Activated CD4-positive, alpha-beta T cell treated with anti-CD3 and anti-CD28 coated beads, Interleukin-2, amount 10 ng/mL, durations not matched to agents 24 days and 14 days (primary cell): ENCODE measurements at places on chromosomes 4 and X. TPM values are rescaled to one million over a fixed set of nuclear protein-coding genes. Genes with fewer than 3 reads are reported as not detected.
A peak's percentile ranks its signal among the peaks of the same experiment; 100 is the strongest.

Gene ITGB1BP2
- total RNA-seq: 6.4 and 7.3 TPM in 2 replicates

Gene CXCL13
- 25.5 and 25.7 TPM in 2 replicates for total RNA-seq

Gene GASK1B
- not detected in 2 replicates for total RNA-seq

Gene CT83
- total RNA-seq: not detected in 2 replicates

Gene ADAM29
- not detected in 2 replicates for total RNA-seq

Gene NKX6-1
- not detected in 2 replicates for total RNA-seq

Gene HSFX1
- total RNA-seq: 0.50 and 0.58 TPM in 2 replicates

Gene EXOSC9
- total RNA-seq: 76.9 and 78.8 TPM in 2 replicates

Gene RTL3
- total RNA-seq: not detected in 2 replicates

Gene ZBTB49
- 7.2 and 8.6 TPM in 2 replicates for total RNA-seq

Gene JCHAIN
- total RNA-seq: not detected in 2 replicates

GRCh38 chr4:39043861-39044363 is 11.7 kb upstream of the TMEM156 start:
- H3K36me3 ChIP-seq: peaks cover 17% of the 10 kb centered on the region
- H3K4me1 ChIP-seq: peaks cover 50% of the 10 kb centered on the region
- DNase-seq: peak; percentile 70
- H3K27ac ChIP-seq: peak overlapping the region; percentile 90
- H3K4me3 ChIP-seq: peak overlapping the region; percentile 89

- DNase-seq: peak; percentile 54
- H3K27ac ChIP-seq: peak overlapping the region; percentile 53
- peaks cover 2% of the 10 kb centered on the region for H3K36me3 ChIP-seq
- no peaks in the 10 kb centered on the region for H3K27me3 ChIP-seq
- H3K4me1 ChIP-seq: peaks cover 43% of the 10 kb centered on the region
- H3K4me3 ChIP-seq: peak overlapping the region; percentile 48
Measured at GRCh38 chrX:42127563-42127962, 204.2 kb upstream of the CASK start.

DNA sequence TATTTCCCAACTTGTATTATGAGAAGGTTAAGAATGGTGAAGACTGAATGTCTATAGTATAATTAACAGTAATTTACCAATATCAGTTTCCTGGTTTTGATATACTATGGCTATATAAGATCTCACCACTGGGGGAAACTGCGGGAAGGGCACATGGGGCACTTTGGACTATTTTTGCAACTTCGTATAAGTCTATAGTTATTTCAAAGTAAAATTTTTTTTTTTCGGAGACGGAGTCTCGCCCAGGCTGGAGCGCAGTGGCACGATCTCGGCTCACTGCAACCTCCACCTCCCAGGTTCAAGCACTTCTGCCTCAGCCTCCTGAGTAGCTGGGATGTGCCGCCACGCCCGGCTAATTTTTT is 46.1 kb downstream of the CXorf58 start:
- peak overlapping the region; percentile 97 for H3K27ac ChIP-seq
- DNase-seq: peak; percentile 56
- H3K4me3 ChIP-seq: peak overlapping the region; percentile 89
- H3K4me1 ChIP-seq: peaks cover 12% of the 10 kb centered on the region
- no peaks in the 10 kb centered on the region for H3K36me3 ChIP-seq

- no peaks in the 10 kb centered on the region for H3K36me3 ChIP-seq
- DNase-seq: no peak
- no peak overlapping the region for H3K4me3 ChIP-seq
- no peaks in the 10 kb centered on the region for H3K27me3 ChIP-seq
- H3K27ac ChIP-seq: no peak overlapping the region
- H3K4me1 ChIP-seq: no peaks in the 10 kb centered on the region
Measured at GRCh38 chr4:63085091-63085490, 1324.2 kb downstream of the TECRL start.

DNA sequence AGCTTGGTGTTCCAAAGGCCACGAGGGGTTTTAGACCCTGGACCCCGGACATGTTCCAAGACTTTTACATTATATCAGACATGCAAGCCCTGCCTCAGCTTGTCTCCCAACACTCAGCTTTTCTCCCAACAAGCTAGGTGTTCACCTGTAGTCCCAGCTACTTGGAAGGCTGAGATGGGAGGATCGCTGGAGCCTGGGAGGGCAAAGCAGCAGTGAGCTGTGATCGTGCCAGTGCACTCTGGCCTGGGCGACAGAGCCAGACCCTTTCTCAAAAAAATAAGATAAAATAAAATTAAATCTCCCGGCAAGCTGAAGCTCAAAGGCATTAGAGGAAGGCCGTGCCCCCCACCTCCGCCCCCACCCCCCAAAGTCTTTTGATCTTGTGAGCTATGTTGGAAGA is 13.7 kb downstream of the CTAG1A start:
- no peaks in the 10 kb centered on the region for H3K4me1 ChIP-seq
- H3K4me3 ChIP-seq: no peak overlapping the region
- no peak for DNase-seq
- no peak overlapping the region for H3K27ac ChIP-seq
- peaks cover 7% of the 10 kb centered on the region for H3K27me3 ChIP-seq

- no peaks in the 10 kb centered on the region for H3K4me1 ChIP-seq
- H3K4me3 ChIP-seq: no peak overlapping the region
- no peak overlapping the region for H3K27ac ChIP-seq
- no peaks in the 10 kb centered on the region for H3K27me3 ChIP-seq
- no peaks in the 10 kb centered on the region for H3K36me3 ChIP-seq
- no peak for DNase-seq
Measured at GRCh38 chrX:115337491-115338144, 48.1 kb downstream of the LUZP4 start.

DNA sequence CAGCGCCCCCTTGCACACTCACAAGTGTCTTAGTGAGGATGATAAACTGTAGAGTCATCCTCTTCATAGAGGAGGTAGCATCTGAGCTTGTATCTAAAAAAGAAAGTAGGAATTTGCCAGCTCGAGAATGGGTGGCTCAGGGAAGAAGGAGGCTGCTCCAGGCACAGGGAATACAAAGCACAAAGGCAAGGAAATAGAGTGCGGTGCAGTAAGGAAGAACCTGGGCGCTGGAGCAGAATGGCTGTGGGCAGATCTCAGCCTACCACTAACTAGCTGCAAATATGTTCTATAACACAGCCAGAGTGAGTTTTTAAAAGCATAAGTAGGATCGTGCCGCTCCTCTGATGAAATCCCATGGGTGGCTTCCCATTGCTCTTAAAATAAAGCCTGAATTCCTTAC is 61.6 kb upstream of the MAPK10 start:
- no peak overlapping the region for H3K4me3 ChIP-seq
- no peak overlapping the region for H3K27ac ChIP-seq
- no peaks in the 10 kb centered on the region for H3K36me3 ChIP-seq
- H3K4me1 ChIP-seq: no peaks in the 10 kb centered on the region
- H3K27me3 ChIP-seq: no peaks in the 10 kb centered on the region
- DNase-seq: no peak

GRCh38 chrX:40153345-40154249 is 55.8 kb upstream of the BCOR start:
- H3K4me3 ChIP-seq: peak overlapping the region; percentile 83
- H3K4me1 ChIP-seq: peaks cover 12% of the 10 kb centered on the region
- H3K27me3 ChIP-seq: peaks cover 2% of the 10 kb centered on the region
- peaks cover 1% of the 10 kb centered on the region for H3K36me3 ChIP-seq
- DNase-seq: peak; percentile 87

GRCh38 chrX:130857207-130857606 is 45.8 kb downstream of the ENOX2 start:
- no peak overlapping the region for H3K4me3 ChIP-seq
- no peaks in the 10 kb centered on the region for H3K27me3 ChIP-seq
- no peak overlapping the region for H3K27ac ChIP-seq
- DNase-seq: peak; percentile 48

- H3K27ac ChIP-seq: no peak overlapping the region
- no peaks in the 10 kb centered on the region for H3K36me3 ChIP-seq
- no peak overlapping the region for H3K4me3 ChIP-seq
- DNase-seq: no peak
- H3K27me3 ChIP-seq: no peaks in the 10 kb centered on the region
Measured at GRCh38 chr4:81783558-81783957, 311.9 kb upstream of the RASGEF1B start.

DNA sequence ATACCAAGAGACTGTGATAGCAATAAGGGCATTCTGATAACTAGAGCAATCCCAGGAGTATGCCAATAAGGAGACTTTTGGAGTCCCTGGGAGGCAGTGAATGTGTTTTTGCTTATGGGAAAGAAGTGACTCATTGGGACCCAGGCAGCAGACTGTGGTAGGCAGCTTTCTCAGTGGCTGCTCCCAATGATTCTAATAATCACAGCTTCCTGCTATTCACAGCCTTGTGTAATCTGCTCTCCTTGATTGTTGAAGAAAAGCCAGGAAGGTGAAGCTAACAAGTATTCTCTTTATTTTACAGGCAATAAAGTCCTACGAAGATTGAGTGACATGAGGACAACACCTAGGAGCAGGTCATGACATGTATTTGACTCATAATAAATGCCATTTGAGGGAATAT is 70.3 kb upstream of the DDX60 start:
- H3K4me3 ChIP-seq: no peak overlapping the region
- no peak overlapping the region for H3K27ac ChIP-seq
- peaks cover 8% of the 10 kb centered on the region for H3K4me1 ChIP-seq
- DNase-seq: no peak
- peaks cover 69% of the 10 kb centered on the region for H3K36me3 ChIP-seq

DNA sequence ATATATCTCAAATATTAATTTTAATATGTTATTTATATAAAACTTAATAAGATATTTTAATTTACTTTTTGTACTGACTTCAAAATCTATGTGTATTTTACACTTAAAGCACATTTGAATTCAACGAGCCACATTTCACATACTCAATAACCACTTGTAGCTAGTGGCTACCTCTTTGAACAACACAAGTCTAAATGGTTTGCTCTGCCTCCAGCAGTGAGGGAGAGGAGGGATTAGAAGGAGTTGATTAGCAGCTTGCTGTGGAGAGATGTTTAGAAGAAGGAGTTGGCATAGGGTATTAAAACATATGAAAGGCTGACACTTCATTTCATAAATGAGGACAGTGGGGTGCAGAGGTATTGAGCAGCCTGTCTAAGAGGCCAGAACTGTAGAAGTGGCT is 124.0 kb downstream of the ARHGAP24 start:
- H3K36me3 ChIP-seq: no peaks in the 10 kb centered on the region
- no peak overlapping the region for H3K4me3 ChIP-seq
- H3K27ac ChIP-seq: no peak overlapping the region
- H3K27me3 ChIP-seq: no peaks in the 10 kb centered on the region

DNA sequence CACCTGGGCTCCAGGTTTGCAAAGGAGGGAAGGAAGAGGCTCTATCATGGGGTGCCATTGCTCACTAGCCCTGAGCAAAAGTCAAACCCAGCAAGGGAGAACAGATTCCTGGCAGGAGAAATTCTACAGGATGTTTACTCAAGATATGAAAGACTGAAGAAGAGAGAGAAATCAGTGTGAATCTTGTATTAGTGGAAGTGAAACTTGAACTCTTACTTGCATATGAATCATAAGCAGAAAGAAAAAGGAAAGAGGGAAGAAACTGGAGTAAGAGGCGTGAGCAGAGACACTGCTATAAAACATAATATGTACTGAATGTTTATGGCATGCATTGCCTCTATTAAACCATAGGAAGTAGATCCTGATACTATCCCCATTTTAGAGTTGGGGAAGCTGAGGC is 60.9 kb downstream of the C4orf46 start:
- no peak for DNase-seq
- peaks cover 9% of the 10 kb centered on the region for H3K27me3 ChIP-seq
- no peak overlapping the region for H3K4me3 ChIP-seq
- H3K27ac ChIP-seq: no peak overlapping the region
- no peaks in the 10 kb centered on the region for H3K36me3 ChIP-seq

DNA sequence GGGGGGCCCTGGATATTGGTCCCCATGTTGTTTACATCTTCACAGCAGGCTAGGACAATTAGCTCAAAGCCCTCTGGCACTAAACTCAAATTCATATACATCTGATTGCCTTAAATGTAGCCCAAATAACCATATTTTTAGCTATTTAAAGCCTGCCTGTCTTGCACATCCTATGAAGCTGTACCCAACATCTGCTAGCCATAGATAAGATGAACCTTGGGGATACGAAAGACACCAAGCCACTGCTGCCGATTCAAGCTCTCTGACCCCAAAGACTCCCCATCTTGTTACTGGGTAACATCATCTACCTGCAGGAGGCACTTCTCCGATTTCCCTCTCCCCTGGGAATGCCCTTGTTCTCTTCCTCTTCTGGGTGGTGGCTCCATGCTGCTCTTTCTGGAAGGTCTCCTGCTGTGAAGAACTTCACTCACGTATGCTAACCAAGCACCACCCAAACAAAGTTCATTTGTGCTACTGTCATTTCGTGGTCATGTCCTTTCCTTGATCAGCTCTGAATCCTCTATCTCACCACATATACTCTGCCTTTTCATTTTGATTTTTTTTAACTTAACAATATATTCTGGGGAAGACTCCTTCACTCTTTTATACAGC is 107.7 kb upstream of the ATXN3L start:
- H3K27me3 ChIP-seq: no peaks in the 10 kb centered on the region
- H3K36me3 ChIP-seq: no peaks in the 10 kb centered on the region
- H3K4me3 ChIP-seq: no peak overlapping the region
- DNase-seq: no peak
- H3K4me1 ChIP-seq: peaks cover 5% of the 10 kb centered on the region
- H3K27ac ChIP-seq: no peak overlapping the region

DNA sequence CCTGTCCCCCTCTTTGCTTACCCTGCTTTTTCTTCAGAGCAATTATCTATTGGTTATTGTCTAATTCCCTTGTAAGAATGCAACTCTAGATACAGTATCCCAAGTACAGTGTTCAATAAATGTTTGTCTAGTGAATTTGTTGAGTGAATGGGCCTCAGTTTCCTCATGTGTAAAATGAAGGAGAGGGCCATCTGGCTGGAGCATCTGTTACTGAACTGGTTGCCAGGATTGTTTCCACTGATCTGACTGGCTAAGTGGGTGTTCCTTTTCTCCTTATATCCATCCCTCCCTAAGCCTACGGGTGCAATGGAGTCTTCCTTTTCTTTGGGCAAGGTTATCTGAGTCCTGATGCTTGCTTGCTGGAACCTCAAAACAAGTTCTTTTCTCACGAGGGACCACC is 185.2 kb upstream of the RPS6KA3 start:
- peak overlapping the region; percentile 72 for H3K4me3 ChIP-seq
- no peak for DNase-seq
- peaks cover 39% of the 10 kb centered on the region for H3K4me1 ChIP-seq
- H3K27me3 ChIP-seq: no peaks in the 10 kb centered on the region

DNA sequence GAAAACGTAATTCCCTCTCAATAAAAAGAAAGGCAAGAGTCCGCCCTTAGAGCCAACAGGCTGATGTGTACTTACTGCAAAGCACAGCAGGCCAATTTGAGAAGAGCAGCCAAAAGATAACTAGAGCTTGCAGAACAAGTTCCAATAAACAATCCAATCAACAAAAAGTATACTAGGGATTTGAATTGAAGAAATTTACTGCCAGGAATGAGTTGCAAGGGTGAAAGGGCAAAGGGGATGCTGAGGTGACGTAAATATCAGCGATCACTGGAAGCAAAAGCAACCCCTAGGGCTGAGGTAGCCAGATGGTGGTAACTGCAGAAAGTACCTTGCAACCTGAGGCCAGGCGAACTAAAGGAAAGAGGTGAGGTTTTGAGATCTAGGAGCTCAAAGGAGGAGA is 152.1 kb upstream of the TENM3 start:
- no peaks in the 10 kb centered on the region for H3K36me3 ChIP-seq
- H3K4me3 ChIP-seq: no peak overlapping the region
- no peaks in the 10 kb centered on the region for H3K27me3 ChIP-seq

- no peaks in the 10 kb centered on the region for H3K4me1 ChIP-seq
- no peaks in the 10 kb centered on the region for H3K27me3 ChIP-seq
- no peak overlapping the region for H3K27ac ChIP-seq
Measured at GRCh38 chrX:71953946-71954345, 43.3 kb downstream of the NHSL2 start.

- H3K36me3 ChIP-seq: no peaks in the 10 kb centered on the region
- H3K4me3 ChIP-seq: no peak overlapping the region
- no peak overlapping the region for H3K27ac ChIP-seq
- H3K4me1 ChIP-seq: no peaks in the 10 kb centered on the region
- H3K27me3 ChIP-seq: peaks cover 24% of the 10 kb centered on the region
Measured at GRCh38 chrX:135191838-135192237, 20.6 kb upstream of the CT55 start.
